Calu3 (cell line): ENCODE measurements at places on chromosomes 1 and 21. TPM values are rescaled to one million over a fixed set of nuclear protein-coding genes. Genes with fewer than 3 reads are reported as not detected.

DNA sequence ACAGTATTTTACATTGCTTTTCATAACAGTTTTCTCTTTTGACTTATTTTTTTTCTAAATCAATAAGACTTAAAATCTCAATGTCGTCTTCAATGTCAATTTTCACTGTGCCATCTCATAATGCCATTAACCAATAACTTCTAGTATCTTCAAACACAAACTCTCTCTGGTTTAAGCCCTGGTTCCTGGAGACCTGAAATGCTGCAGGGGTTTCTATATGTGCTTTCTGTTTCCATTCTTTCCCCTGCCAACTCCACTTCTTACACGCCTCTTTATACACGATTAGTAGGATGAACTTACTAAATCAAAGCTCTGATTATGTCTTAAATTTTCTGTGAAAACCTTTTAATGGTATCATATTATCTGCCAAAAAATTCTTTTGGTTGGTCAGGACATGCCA, 191.4 kb downstream of the AMY1C start:
- no peak overlapping the region for H3K4me3 ChIP-seq
- H3K36me3 ChIP-seq, result no peaks in the 10 kb centered on the region
- H3K27me3 ChIP-seq, result no peaks in the 10 kb centered on the region
- H3K4me1 ChIP-seq, result peaks cover 8% of the 10 kb centered on the region
- DNase-seq, result no peak
- H3K27ac ChIP-seq, result no peak overlapping the region

GRCh38 chr1:64920941-64921589, 45.3 kb downstream of the JAK1 start:
- no peak overlapping the region for H3K27ac ChIP-seq
- peaks cover 84% of the 10 kb centered on the region for H3K4me1 ChIP-seq
- peaks cover 8% of the 10 kb centered on the region for H3K36me3 ChIP-seq
- H3K4me3 ChIP-seq, result no peak overlapping the region
- no peak for DNase-seq

- H3K27ac ChIP-seq, result no peak overlapping the region
- H3K27me3 ChIP-seq, result no peaks in the 10 kb centered on the region
- H3K36me3 ChIP-seq, result peaks cover 21% of the 10 kb centered on the region
- DNase-seq, result no peak
- peaks cover 13% of the 10 kb centered on the region for H3K4me1 ChIP-seq
Measured at GRCh38 chr1:179077396-179077795, 4.5 kb upstream of the TOR3A start.

DNA sequence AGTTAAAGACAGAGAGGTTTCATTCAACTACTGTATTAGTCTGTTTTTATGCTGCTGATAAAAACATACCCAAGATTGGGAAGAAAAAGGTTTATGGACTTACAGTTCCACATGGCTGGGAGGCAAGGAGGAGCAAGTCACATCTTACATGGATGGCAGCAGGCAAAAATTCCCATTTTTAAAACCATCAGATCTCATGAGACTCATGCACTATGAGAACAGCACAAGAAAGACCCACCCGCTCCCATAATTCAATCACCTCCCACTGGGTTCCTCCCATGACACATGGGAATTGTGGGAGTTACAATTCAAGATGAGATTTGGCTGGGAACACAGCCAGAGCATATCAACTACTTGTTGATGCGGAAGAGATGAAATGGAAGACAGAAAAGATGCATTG, 9.2 kb downstream of the GPR161 start:
- no peaks in the 10 kb centered on the region for H3K36me3 ChIP-seq
- no peak for DNase-seq
- no peak overlapping the region for H3K27ac ChIP-seq
- no peak overlapping the region for H3K4me3 ChIP-seq
- H3K4me1 ChIP-seq, result no peaks in the 10 kb centered on the region

BNIPL gene
- 1.2 and 2.4 TPM in 2 replicates for total RNA-seq

- no peak overlapping the region for H3K4me3 ChIP-seq
- H3K4me1 ChIP-seq, result peaks cover 8% of the 10 kb centered on the region
- DNase-seq, result no peak
- peaks cover 24% of the 10 kb centered on the region for H3K27me3 ChIP-seq
Measured at GRCh38 chr1:10948463-10948775, 64.0 kb upstream of the TARDBP start.

SH2D2A gene
- 2.9 and 3.1 TPM in 2 replicates for total RNA-seq

DNA sequence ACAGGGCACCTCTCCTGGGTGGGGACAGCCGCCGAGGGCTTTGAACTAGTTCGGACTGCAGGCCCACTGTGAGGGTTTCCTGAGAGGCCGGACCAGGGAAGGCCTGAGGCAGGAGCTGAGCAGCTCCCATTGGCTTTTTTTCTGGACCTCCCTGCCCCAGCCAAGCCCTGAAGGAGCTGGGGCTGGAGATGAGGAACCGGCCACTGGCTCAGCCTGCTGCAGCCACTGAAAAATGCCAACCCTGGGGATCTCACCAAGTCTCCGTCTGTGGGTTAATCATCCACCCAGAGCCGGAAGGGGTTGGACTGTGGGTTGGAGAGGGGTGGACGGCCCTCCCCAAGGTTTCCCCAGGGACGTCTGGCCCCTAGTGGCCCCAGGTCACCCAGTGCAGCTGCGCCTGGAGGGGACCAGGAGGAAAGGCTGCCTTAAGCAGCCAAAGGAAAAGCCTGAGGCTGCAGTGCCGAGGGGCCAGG, 2.5 kb downstream of the VWA1 start:
- H3K27me3 ChIP-seq, result no peaks in the 10 kb centered on the region
- peaks cover 61% of the 10 kb centered on the region for H3K36me3 ChIP-seq
- peak; percentile 83 for DNase-seq
- H3K27ac ChIP-seq, result no peak overlapping the region
- no peaks in the 10 kb centered on the region for H3K4me1 ChIP-seq

CRYBG2 gene
- 6.4 and 17.6 TPM in 2 replicates for total RNA-seq

DNA sequence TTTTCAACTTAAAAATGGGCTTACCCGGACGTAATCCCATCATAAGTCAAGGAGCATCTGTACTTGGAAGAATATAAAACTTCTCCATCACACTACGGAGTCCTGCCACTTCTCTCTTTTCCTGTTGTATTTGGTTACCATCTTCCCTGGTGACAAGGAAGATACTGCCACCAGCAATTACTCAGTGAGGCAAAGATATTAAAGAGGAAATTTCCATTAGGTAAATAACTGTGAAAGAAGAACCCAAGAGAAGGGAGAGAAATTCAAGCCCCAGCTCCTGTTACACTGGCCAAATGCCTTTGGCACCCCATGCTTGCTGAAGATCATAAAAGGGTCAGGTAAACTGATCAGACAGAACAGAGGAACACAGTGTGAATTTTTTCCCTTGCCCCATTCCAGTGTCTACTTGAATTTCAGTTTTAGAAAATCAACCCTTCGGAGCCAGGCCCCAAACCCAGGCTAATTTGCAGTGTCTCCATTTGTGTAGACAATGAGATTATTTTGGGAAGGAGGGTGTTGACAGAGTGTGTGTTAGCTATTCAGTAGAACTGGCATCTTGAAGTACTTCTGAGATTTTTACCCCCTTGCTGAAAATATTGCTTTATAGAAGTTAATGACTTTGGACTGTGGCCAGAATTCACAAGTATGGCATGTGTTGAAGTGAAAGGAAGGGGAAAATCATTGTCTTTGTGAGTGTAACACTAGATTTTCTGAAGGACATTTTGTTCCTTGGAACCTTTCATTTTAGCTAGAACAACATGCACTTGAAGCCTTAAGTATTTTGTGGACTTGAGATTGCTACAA, 167.1 kb downstream of the DHRS3 start:
- no peaks in the 10 kb centered on the region for H3K27me3 ChIP-seq
- H3K27ac ChIP-seq, result no peak overlapping the region
- peaks cover 25% of the 10 kb centered on the region for H3K4me1 ChIP-seq
- no peak for DNase-seq

KRTAP13-2 gene
- total RNA-seq, result not detected in 2 replicates

NECTIN4 gene
- 24.9 and 42.4 TPM in 2 replicates for total RNA-seq

DNA sequence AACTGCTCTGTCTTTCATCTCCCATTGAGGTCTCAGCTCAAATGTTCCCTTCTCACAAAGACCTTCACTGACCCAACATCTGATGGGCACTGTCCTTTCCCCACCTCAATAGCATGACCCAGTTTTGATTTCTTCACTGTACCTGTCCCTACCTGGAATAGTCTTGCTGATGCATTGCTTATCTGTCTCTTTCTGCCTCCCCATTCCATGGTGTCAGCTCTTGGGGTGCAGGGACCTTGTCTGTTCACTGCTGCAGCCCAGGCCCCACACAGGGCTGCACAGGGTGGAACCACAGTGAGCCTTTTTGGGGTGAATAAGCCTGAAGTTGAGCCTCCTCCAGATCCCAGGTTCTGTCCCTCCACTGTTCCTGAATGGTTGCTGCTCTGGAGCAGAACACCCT, 414.9 kb downstream of the PTPRU start:
- no peak for DNase-seq
- H3K36me3 ChIP-seq, result peaks cover 10% of the 10 kb centered on the region
- H3K4me3 ChIP-seq, result no peak overlapping the region
- no peaks in the 10 kb centered on the region for H3K27me3 ChIP-seq

- no peaks in the 10 kb centered on the region for H3K4me1 ChIP-seq
- H3K27me3 ChIP-seq, result peaks cover 83% of the 10 kb centered on the region
- H3K27ac ChIP-seq, result no peak overlapping the region
- no peak for DNase-seq
- H3K36me3 ChIP-seq, result no peaks in the 10 kb centered on the region
Measured at GRCh38 chr1:154519591-154519991, 17.4 kb upstream of the SHE start.

DNA sequence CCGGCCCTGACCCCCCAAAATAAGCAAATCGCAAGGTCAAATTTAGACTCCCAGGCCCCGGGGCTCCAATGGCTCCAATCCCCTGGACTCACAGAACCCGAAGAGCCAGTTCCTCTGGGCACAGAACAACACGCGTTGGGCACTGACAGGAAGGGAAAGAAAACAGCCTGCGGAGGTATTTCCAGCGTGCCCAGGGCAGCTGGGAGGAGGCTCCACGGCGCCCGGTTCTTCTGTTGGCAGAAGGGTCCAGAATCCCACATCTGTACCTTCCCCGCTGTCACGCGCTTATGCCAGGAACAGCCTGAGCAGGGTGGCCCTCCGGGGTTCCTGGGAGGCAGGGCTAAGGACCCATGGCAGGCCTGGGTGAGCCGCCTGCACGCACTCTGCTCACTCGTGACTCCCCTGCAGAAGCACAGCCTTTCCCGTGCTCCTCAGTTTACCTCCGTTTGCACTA, 85.5 kb downstream of the RIPK4 start:
- H3K4me1 ChIP-seq, result peaks cover 71% of the 10 kb centered on the region
- no peaks in the 10 kb centered on the region for H3K27me3 ChIP-seq
- H3K27ac ChIP-seq, result peak overlapping the region; percentile 85

REG4 gene
- not detected in 2 replicates for total RNA-seq

- no peak overlapping the region for H3K27ac ChIP-seq
- H3K4me3 ChIP-seq, result no peak overlapping the region
- H3K4me1 ChIP-seq, result no peaks in the 10 kb centered on the region
Measured at GRCh38 chr1:96370757-96371156, 350.8 kb upstream of the PTBP2 start.

THEM5 gene
- not detected in 2 replicates for total RNA-seq

DNA sequence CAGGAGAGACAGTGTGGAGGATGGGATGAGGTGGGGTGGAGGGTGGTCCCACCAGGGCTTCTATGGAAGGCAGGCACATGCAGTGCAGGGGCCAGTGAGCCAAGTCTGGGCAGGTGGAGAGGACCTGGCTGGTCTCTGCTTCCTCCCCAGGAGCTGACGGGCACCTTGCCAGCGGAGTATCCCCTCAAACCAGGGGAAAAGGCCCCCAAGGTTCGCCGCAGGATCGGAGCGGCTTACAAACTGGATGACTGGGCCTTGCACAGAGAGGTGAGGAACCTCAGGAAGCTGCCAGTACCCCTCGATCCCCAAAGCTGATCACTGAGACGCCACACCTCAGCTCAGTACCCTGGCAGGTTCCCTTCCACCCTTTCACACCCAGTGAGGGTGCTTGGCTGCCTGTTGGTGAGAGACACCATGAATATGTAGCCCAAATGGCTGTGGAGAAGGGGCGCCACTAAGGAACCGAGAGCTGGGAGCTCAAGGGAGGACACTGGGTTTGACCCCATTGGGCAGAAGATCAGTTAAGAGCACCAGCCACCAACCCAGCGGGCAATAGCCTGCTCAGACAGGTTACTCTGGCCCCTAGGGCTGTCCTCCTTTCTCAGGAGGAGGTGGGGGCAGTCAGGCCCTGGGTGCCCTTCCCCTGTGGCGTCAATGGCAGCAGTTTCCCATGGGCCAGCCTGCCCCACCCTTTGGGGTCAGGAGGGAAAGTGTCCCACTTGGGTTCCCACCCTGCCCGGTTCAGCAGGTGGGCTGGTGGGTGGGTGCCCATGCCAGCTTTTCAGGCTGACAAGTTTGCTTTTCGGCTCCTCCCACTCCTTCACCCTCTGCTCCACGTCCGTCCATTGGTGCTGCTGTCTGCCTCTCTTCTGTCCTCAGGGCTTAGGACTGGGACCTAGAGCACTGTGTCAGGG, 5.5 kb downstream of the INAVA start:
- H3K36me3 ChIP-seq, result peaks cover 100% of the 10 kb centered on the region
- no peaks in the 10 kb centered on the region for H3K27me3 ChIP-seq
- H3K27ac ChIP-seq, result peak overlapping the region; percentile 72
- peak overlapping the region; percentile 21 for H3K4me3 ChIP-seq
- peaks cover 52% of the 10 kb centered on the region for H3K4me1 ChIP-seq
- DNase-seq, result no peak

COL6A2 gene
- total RNA-seq, result 3.4 and 3.8 TPM in 2 replicates

DNA sequence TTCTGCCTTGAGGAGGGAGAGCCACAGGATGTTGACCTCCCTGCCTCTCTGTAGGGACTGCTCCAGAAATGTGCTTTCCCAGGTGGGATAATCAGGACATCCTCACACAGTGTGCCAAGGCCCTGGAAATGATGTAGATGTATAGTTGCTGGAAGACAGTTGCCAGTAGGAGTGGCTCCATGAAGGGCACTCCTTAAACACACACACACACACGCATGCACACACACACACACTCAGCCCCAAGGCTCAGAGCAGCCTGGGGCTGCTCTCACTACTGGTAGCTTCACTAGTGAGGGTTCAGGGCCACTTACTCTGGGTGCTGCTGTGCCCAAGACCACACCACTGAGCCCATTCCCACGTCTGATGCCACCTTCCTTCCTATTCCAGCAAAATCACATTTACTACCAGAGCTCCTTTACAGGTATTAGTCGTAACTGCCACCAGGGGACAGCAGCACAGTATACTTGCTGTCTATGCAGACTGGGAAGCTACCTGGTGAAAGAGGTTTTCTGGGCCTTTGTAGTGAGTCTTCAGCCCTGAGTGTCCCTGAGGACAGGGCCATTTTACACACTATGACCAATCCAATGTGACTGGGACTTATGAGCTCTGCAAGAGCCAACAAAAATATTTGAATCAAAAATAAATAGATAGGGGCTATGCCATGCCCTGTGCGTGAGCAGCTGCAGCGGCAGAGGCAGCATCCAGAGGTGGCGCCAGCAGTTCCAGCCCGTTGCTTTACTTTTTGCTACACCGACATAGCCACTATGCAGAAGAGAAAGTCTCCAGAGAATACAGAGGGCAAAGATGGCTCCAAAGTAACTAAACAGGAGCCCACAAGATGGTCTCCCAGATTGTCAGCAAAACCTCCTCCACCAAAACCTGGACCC, 15.0 kb downstream of the CRNN start:
- H3K36me3 ChIP-seq, result no peaks in the 10 kb centered on the region
- peaks cover 79% of the 10 kb centered on the region for H3K27me3 ChIP-seq
- DNase-seq, result peak; percentile 58
- no peak overlapping the region for H3K4me3 ChIP-seq
- no peak overlapping the region for H3K27ac ChIP-seq

- H3K4me1 ChIP-seq, result peaks cover 57% of the 10 kb centered on the region
- H3K36me3 ChIP-seq, result no peaks in the 10 kb centered on the region
- peak overlapping the region; percentile 82 for H3K27ac ChIP-seq
- H3K4me3 ChIP-seq, result no peak overlapping the region
- peak; percentile 41 for DNase-seq
Measured at GRCh38 chr1:49102752-49103151, 326.1 kb upstream of the BEND5 start.

TMEM54 gene
- total RNA-seq, result 95.9 and 117 TPM in 2 replicates
